A549 (cell line): ENCODE measurements at places on chromosomes 16 and 17.

GRCh38 chr17:75652341-75652740, 14.6 kb downstream of the RECQL5 start:
- no peak for DNase-seq

DNA sequence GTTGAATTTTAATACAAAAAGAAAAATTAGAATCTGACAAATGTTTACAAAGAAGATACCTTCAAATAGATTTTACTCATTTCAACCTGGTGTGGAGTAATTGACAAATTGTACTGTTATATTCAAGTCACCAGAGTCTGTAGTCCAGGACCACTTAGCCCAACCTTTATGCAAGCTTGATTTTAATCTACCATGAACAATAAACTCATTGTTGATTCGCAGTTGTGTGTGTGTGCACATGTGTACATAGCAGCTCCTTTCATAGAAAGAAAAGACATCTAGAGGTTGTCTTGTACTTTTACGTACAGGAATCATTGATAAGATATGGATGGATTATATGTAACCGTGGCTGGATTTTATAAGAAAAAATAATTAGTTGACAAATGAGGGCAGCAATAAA, 20.7 kb upstream of the LRRC37A start:
- DNase-seq = no peak

GRCh38 chr16:48555155-48555554, 54.8 kb downstream of the N4BP1 start:
- no peak for DNase-seq

GRCh38 chr16:89764711-89765201, 43.4 kb downstream of the ZNF276 start:
- no peak for DNase-seq

DNA sequence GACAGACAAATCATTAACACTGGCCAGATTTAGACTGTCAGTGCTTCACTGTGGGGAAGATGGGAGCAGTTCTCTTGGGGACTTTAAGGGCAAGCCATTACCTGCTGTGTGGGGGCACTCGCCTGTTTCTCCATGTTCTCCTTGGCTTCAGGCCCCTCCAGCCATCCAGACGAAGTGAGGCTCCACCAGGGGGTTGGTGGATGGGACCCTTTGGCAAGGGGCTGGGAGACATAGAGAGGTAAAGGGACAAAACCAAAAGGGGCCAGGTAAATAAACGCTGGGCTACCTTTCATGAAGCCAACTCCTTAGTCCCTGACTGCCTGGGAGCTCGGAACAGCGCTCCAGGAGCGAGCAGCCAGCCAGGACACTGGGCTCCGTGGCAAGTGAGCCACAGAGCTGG, 14.0 kb downstream of the TBX4 start:
- no peak for DNase-seq

GRCh38 chr17:34424814-34425491, 61.9 kb upstream of the CCL1 start:
- no peak for DNase-seq

DNA sequence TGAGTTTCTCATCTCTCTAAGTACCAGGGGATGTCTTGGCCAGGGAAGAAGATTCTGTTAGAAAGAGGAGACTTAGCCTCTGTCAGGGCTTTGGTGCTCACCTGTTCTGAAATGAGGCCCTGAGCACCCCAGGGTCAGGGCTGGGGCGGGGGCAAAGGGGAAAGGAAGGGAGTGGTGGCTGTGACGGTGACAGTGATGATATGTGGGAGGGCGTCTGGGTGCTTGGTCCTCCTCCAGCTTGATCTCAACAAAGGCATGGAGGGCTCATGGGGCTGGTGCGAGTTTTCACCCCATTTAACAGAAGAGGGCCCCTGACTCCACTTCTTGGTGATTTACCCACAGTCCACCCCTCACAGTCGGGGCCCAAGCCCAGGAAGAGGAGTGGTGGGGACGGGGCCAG, 15.1 kb downstream of the SOX8 start:
- DNase-seq = no peak

DNA sequence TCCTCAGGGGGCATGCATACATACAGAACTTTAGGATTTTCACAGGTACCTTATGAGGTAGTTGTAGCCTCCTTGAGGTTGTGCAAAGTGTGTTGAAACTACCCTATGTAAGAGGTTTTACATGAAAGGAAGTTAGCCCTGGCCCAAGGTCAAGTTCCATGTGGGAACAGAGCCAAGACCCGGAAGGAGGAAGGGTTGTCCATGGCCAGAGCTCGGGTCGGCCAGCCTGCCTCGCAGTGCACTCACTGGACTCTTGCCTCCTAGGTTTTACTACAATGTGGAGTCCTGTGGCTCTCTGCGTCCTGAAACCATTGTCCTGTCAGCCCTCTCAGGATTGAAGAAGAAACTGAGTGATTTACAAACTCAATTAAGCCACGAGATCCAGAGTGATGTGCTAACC, 8.2 kb downstream of the POLR2C start:
- DNase-seq = no peak

DNA sequence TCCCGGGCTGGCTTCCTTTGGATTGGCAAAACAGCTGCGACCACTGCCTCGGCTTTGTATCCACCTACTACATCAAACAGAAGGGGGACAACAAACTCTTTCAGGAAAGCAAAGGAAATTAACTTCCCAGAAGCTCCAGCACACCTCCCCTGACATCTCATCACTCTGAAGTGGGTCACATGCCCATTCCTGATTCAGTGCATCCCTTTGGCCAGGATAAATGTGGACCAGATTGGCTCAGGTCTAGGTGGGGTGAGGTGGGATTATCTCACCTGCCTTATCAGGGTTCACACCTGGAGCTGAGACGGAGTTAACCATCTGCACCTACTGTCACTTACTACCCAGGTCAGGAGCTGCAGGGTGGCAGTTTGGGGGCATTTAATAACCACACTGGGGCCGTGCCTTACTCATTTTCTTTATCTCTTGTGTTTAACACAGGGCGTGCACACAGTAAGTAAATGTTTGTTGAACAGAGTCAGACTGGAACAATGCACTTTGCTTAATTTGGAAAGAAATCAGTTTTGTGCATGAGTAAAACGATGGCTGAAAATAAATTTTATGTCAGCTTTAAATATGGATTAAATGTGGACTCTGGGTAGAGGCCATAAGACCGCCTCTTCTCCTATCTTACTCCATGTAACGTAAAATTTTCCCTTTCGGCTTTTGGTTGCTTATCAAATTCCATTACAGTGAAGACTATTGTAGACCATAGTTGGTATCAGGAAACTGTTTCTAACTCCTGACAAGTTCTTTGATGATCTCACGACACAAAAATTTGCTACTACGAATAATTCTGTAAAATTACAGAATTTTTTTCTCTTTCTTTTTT, 36.0 kb downstream of the IQCK start:
- peak; percentile 45 for DNase-seq

DNA sequence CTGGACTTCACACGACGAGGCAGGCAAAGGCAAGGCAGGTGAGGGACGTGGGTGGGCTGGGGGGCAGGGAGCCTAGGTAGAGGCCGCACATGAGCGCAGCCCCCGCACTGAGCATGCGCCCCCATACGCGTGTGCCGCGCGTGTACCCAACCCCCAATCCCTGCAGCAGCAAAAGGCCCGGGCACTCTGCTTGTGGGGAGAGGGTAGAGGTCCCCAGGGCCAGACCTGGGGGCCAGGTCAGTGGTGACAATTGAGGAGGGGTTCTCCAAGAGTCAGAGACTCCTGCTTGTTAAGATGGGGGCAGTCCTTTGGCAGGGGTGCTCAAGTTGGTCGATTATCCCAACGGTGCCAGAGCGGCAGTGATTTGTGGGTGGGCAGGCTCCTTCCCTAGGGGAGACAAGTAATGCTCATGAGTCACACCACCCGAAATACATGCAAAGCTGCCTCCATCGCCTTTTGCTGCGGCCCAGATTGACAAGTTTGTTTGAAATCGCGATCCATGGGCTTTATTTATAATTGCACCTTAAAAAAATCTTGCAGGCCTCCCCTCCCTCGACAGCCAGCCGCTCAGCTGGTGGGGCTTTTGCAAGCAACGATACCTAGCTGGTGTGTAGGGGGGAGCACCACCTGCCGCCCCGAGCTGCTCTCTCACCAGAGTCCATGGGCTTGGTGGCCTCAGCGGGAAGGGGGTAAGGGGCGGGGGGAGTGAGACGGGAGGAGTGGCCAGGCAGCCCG, 1.1 kb upstream of the GIT1 start:
- DNase-seq = peak; percentile 73

DNA sequence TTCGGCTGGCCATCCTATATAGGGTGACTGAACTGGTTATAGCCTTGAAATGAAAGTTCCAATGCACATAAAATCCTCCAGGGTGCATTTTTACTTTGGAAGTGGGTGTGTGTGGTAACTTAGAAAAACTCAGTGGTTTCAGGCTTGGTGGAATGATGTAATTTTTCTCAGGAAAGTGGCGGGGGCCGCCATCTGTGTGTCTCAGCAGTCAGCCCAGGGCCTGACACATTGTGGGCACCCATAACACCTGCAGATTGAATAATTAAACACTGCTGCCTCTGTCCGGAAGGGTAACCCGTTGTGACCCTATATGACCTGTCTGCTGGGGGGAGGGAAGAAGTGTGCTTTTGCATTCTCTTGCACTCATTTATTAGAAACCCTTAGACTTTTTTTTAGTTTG, 2.2 kb upstream of the PDP2 start:
- no peak for DNase-seq

DNA sequence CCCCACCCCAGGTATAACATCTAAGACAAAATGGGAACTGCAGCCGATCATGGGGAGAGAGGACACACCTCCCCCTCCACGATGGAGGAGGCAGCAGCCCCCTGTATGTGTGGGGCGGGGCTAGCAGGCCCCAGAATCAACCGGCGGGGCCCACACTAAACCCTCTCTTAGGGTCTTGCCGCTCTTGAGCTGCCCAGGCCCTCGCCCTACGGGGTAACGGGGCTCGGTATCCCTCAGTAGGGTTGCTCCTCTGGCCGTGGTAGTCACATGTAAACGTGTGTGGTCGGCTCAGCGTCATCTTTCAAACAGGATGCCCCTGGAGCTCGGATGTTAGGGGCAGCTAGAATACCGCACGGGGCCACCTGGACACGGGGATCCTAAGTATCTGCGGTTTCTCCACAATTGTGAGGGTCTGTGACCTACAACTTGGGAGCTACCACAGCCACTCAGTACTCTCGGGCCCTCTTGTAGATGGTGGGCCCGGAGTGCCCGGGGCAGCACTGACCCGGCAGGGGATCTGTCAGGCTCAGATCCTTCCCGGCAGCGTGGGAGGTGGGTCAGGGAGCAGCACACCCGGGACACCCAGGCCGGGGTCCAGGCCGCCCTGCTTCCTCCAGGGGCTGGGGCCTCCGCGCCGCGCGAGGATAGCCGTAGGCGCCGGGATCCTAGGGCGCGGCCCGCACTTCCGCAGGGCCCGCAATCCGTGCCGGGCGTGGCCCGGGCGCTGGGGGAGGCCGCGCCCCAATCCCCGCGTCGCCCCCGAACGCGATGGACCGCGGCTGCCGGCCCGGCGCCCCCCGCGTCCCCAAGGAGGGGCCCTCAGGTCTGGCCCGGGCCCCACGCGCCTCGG, 781 bp downstream of the ARHGDIA start:
- DNase-seq = peak; percentile 69

DNA sequence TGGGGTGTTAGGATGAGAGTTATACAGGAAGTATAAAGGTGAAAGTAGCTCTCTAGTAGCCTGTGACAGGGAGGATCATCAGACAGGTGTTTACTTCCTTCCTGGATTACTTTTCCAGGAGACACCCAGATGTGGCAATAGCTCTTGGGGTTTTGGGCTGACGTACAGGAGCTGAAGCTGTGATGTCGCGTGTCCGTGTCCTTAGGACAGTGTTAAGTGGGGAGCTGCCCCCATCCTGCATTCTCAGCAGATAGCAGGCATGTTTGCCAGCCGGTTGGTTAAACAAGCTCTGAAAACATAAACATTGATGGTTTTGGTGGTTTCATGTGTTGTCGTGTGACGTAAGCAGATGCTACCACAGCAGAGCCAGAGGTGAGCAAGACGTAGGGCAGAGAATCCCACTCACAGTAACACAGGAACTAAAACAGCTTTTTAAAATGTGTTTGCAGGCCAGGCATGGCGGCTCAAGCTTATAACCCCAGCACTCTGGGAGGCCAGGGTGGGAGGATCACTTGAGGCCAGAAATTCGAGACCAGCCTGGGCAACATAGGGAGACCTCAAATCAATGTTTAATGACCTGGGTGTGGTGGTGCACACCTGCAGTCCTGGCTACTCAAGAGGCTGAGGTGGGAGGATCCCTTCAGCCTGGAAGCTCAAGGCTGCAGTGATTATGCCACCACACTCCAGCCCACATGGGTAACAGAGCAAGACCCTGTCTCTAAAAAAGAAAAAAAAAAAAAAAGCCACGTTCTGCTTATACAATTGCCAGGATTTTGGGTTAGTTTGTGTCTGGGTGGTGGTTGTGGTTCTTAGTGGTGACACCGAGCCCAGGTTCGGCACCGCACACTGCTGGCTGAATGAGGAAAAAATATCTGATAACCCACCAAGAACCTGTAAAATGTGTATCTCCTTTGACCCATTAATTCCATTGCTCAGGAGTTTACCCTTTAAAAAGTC, 18.2 kb upstream of the IL17C start:
- DNase-seq = no peak
